ENCODE measurements at places on chromosomes 16 and 17.

GRCh38 chr16:56231-56927, 2.8 kb downstream of the SNRNP25 start:
- no peak for DNase-seq

- no peak for DNase-seq
These were observed 89.1 kb downstream of the BCAS3 start for GRCh38 chr17:60766778-60767190.

GRCh38 chr16:9323170-9323569, 231.7 kb downstream of the HAPSTR1 start:
- DNase-seq: no peak

DNA sequence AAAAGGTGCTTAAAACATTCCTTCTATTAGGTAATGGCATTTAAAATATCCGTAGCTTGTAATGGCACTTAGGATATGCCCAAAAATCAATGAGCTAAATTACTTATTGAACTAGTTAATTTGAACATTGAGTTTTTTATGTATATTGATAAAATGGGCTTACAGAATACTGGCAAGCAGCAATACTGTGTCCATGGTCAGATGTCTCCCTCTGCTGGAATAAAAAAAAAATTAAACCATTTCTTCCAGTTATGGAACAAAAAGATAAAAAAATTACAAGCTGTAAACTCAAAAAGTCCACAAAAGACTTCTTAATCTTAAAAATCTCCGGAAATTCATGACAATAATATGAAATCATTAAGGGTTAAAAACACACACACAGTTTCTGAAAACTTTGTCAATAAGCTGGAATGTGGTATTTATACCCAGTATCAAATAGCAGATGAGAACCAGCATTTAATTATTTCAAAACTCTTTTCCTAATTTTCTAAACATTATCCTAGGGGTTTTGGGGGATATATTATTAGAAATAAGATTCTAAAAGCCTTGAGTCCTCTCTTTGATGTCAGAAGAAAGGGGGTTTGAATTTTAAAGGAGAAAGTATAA, 21.5 kb upstream of the PSMD7 start:
- DNase-seq: no peak

- no peak for DNase-seq
These were observed at the start of gene TOM1L1 for GRCh38 chr17:54900457-54901229. TSS of gene TOM1L1 (plus strand) at chr17:54900852. CDS start at chr17:54900866, 14 bp downstream.

DNA sequence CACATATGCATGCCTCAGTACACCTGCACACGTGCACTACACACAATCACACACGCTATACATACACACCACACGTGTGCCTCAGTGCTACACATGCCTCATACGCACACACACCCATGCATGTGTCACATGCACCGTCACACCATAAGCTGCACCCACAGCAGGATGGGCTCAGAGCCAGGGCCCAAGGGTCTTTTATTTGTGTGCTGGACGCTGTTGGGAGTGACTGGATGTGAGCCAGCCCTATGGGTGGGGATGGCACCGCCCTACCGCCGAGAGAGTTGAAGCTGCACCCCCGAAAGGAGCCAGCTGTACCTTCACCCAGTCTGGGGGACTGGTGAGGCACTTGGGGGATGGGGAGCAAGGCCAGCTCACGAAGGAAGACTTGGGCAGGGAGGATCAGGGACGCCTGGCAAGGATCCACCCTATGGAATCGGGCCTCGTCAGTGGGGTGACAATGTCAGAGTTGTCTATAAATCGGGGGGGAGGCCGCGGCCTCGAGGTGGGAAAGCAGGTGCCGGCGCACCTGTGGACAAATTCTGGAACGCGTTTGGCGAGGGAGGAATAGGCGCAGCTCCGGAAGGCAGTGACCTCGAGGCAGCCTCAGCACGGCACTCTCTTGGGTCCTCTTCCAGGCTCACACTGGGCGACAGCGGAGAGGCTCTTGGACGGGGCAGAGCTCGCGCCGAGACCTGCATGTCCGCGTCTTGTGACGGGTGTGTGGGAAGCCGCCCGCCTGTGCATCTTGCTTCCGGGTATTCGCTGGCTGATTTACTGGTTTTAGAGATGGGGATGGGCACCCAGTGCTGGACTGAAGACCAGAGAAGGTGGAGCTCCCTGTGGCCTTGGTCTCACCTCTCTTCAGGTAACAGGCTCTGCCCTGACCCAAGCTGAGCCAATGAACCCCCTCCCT, 7.3 kb downstream of the RGS11 start:
- DNase-seq: no peak

DNA sequence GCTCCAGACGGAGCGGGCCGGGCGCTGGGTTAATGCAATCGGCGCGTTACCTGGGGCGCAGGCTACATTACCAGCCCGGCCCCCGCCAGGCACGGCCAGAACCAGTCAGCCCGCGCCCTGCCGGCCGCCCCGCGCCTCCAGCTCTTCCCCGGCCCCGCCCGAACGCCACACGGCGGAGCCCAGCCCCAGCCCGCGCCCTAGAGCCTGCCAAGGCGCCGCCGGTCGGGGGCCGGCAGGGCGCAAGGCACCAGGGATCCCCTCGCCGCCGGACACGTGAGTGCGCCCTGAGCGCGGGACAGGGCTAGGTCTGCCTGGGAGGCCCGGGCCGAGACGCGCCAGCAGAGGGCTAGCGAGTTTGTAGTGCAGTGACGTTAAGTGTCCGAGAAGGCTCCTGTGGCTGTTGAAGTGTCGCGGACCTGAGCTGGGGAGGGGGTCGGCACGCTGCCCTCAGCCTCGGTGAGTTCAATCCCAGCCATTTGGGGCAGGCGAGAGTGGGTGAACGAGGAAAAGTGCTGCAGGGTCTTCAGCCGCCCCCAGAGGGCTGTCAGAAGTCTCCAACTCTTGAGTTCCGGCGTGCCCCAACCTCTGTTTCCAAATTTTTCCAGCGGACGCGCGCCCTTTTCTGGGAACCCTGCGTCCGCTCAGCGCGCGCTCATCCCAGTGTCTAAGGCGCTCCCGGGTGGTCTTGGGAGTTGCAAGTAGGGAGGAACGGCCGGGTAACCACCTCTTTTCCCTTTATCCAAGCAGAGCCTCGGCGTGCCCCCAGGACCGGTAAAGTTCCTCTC, at the start of gene SLC6A2:
TSS of gene SLC6A2 (plus strand) at position 92 of the 785 bp plus-strand sequence. CDS start 707 bp downstream, outside the sequence.
- DNase-seq: no peak

DNA sequence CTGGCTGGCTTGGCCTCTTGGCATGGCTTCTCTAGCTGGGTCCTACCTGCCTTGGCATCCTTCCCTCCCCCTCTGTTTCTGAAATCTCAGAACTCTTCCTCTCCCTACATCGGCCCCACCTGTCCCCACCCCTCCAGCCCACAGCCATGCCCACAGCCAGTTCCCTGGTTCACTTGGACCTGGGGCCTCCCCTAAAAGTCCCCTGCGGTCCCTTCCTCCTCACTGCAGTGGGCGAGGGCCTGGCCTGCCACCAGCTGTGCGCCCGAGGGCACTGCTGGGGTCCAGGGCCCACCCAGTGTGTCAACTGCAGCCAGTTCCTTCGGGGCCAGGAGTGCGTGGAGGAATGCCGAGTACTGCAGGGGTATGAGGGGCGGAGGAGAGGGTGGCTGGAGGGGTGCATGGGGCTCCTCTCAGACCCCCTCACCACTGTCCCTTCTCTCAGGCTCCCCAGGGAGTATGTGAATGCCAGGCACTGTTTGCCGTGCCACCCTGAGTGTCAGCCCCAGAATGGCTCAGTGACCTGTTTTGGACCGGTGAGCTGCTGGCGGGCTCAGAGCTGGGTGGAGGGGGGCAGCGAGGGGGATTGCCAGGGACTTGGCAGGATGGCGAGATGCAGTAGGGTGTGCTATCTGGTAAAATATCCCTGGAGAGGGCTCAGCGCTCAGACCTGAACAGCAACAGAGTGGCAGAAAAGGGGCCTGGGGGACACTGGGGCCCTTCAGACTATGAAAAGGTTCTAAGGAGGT, 14.1 kb downstream of the MIEN1 start:
- DNase-seq: no peak

GRCh38 chr16:89805136-89805905, 11.1 kb downstream of the FANCA start:
- DNase-seq: no peak

DNA sequence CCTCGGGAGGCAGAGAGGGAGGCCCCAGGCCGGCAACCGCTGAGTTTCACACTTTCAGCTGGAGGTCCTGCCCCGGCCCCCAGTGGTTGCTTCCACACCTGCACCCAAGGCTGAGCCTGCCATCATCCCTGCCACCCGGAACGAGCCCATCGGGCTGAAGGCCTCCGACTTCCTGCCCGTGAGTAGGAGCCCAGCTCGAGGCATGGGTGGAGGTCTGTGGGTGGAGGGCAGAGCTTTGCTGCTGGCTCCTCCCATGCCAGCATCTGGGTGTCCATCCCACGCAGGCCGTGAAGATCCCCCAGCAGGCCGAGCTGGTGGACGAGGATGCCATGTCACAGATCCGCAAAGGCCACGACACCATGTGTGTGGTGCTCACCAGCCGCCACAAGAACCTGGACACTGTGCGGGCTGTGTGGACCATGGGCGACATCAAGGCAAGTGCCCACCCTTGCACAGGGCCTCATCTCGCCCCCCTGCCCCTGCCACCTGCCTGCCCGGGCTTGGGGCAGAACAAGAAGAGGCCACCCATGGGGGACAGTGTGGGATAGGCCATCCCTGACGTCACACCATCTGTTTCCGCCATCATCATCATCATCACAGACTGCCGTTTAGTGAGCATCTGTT, 19.6 kb downstream of the KATNB1 start:
- no peak for DNase-seq

DNA sequence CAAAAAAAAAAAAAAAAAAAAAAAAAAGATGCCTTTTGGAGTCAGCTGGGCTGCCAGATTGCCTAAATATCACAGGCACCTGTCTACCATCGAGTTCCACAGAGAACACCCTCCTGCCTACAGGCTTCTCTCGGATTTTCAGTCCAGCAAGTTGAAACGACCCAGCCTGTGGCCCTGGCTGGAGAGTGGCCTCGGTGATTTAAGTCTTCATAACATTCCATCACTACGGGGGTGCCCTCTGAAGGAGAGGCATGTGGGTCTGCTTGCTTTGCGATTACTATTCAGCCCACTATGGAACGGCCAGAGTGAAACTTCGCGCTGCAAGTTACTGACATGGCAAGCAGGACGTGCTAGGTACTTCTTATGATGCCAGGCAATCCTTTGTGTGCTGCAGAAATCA, 42.8 kb downstream of the MARCHF10 start:
- no peak for DNase-seq

DNA sequence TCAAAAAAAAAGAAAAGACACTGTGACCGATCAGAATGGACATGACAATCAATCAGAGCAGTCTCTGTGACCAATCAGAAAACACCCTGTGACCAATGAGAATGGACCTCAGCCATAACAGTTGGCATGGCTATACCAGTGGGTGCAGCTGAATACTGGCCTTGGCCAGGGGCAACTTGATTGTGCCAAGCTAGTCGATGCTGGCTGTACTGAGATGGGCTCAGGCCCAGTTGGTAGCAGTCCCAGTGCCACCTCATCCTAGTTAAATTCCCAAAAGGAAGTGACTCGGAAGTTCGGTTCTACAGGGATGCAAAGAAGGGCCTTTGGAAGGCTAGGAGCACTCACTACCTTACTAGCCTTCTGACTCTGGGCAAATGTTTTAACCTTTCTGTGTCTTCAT, 37.2 kb upstream of the BCO1 start:
- DNase-seq: no peak

DNA sequence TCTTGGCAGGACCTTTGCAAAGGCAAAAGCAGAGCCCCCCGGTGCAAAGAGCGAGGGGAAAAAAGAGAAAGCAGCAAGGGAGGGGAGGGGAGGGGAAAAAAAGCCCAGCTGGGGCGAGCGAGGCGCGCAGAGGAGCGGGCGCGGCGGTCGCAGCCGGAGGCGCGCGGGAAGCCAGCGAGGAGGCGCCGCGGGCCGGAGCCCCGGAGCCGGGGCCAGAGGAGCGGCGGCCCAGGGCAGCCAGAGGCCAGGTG, 129 bp downstream of the IRX5 start:
- no peak for DNase-seq

DNA sequence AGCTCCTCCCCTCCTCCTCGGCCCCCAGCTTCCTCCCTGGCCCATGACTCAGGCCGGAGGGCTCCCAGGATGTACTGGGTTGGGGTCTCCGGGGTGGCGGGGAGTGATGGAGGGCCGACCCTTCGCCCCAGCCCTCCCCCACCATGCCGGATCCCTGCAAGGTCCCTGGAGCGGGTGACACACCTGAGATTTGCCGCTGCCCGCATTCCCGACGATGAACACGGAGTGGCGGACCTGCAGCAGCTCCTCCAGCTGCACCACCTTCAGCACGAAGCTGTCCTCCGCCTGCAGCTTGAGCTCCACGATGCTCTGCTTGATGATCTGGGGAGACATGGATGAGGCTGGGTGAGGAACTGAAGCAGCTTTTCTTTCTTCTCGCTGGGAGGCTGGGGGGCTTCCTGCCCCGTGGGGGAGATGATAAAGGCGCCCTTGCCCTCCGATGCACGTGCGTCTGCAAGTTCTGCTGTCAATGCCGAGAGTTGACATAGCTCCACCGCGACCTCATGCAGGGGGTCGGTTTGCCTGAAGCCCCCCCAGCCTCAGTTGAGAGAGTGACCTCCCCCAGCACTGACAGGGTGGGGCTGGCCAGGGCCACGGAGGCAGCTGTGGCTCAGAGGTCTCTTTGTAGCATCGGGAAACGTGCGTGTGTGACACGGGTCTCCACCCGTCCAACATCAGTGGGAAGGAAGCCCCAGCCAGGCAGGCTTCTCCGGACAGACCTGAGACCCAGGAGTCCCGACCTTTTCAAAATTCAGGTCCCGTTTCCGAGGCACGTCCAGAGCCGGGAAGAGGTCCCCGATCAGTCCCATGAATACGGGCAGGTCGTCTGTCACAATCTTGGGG, 83.1 kb downstream of the DNAH17 start:
- DNase-seq: no peak

DNA sequence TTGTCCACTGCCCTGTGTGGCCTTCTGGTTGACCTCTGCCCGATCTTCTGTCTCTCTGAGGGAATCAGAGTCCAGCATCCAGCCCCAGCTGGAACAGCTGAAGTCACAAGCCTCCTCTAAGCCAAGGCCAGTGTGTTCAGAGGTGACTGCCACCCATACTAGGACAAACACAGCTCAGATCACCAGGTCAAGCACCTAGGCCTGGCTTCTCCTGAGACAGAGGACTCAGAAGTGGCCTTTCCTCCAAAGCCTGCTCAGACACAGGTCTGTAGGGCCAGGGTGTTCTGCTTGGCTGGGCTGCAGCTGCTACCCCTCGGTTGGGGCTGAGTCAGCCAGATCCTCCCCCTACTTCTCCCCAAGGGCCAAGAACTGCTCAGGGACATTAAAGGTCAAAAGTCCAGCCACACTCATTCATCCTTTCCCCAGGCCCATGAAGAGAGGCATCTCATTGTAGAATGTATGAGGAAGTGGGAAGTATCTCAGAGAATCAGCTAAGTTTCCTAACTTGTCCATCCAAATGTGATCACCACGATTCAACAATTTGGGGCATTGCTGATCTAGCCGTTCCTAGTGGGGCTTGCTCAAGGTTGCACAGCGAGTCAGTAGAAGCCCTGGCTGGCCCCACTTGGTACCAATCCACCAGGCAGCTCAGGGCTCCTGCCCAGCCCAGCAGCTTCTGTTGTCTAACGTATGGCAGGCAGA, 7.6 kb downstream of the SLC46A1 start:
- no peak for DNase-seq

- DNase-seq: no peak
These were observed 2.2 kb upstream of the PELP1 start for GRCh38 chr17:4706121-4706520.
